ENCODE measurements at places on chromosomes 4 and X.

- no peak for DNase-seq
These were observed 289.4 kb downstream of the ANKRD50 start for GRCh38 chr4:124423160-124423559.

GRCh38 chrX:32868524-32868895 lies 342.8 kb downstream of the DMD start:
- no peak for DNase-seq

- no peak for DNase-seq
These were observed 58.5 kb downstream of the KDM6A start for GRCh38 chrX:44931441-44931973.

DNA sequence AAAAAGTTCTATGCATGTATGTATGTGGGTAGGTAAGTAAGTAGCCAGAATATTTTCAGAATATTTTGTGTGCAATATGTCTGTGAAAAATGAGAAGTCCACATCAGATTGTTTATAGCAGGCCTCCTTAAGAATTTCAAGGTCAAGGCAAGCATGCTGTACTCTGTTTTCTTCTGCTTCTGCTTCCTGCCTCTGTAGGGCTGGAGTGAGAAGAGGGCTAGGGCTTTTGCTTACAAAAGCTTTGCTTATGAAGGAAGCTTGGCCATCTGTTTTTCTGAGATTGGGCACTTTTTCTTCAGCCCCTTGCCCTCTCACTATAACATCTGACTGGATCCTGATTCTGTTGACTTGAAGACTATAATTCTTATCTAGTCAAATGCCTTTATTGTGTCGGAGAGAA lies 150.4 kb downstream of the EMCN start:
- no peak for DNase-seq

DNA sequence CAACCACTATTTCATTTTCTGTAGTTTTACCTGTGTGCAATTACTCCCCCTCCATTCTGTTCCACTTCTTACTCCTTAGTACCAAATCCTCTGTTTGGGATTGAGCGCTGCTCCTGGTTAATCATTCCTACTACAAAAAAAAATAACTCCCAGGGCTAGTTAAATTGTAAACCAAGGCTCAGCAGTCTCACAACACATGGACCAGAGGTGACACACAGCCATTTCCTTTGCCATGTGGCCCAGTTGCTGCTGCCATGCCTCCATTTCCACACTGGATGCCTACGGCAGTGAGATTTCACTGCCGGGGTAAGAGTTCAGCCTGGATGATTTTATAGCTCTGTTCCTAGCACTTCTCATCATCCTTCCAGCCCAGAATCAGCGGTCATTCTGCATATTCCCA lies 107.2 kb downstream of the AKAP4 start:
- DNase-seq = no peak

- no peak for DNase-seq
These were observed 22.4 kb downstream of the TMEM33 start for GRCh38 chr4:41957634-41958033.

DNA sequence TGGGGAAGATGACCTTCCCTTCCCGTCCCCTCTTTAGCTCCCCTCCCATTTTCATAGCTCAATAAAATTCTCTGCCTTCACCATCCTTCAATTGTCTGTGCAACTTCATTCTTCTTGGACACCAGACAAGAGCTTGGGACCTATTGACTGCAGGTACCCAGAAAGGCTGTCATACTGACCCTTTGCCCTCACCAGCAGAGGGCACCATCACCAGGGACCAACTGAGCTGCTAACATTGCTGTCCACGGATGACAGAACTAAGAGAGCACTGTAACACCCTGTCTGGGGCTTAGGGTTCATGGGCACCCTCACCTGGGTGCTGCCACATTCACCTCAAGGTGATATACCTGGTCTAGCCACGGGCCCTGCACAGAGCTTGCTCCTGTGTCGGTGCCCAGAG lies 141.3 kb upstream of the VCX3B start:
- no peak for DNase-seq

DNA sequence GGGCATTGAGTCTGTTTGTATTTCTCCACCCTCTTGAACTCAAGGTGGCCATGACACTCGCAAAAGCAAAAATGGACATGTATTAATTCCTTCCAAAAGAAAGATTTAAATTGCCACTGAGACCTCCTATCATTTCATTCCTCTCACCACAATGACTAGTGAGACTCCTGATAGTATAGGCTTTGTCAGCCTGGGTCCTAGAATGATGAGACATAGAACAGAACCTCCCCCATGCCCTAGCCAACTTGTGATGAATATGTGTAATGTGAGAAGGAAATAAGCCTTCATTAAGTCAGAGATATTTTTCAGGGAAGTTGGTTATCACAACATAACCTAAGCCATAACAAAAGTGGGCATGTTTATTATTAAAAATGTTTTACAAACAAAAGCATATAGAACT lies 62.5 kb downstream of the ASB9 start:
- no peak for DNase-seq

DNA sequence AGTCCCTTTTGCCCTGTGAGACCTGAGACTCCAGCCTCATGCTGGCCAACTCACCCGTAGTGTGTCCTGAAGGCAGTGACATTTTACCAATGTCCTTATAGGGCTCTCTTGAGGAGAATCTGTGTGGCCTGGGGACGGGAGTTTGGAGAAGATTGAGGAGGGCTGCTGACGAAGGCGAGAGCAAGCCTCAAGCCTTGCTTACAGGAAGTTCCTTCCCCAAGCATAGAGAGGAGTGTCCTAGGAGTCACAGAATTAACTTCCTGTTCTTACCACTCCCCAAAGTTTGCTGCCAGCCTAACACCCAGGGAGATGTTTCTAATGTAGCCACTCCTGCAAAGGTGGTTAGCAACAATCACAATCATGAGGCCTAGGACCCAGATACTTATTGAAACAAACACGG lies at the start of gene NXF3:
Gene NXF3, minus strand, starts transcription at position 202 of the 400 bp plus-strand sequence. Its CDS starts 120 bp downstream, at position 82.
- no peak for DNase-seq

DNA sequence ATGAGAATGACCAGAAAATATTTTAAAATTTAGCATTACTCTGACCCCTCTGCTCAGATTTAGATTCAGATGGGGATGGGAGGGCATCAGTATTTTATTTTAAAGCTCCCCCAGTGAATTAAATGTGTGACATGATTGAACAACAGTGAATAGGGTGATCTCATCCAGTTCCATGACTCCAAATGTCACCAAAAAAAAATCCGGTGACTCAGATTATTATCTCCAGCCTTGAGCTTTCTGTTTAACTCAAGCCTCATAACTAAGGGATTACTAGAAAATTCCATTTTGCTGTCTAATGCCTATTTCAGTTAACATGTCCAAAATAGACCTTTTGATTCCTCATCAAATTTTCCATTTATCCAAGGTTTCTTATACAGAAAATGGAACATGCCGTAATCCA lies 121.8 kb upstream of the TMEM47 start:
- peak; percentile 64 for DNase-seq

DNA sequence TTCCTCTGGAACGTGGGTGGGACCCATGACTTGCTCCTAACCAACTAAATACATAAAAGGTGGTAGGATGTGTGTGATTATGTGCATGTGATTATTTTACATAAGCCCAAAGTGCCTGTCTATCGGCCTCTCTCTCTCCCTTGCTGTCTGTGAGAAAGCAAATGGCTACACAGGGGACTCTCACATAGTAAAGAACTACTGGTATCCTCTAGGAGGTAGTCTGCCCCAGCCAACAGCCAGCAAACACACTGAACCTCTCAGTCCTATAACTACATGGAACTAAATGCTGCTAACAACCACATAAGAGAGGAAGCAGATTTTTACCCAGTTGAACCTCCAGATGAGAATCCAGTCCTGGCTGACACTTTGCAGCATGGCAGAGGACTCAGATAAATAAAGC lies 1249.4 kb downstream of the ADGRL3 start:
- DNase-seq = no peak

DNA sequence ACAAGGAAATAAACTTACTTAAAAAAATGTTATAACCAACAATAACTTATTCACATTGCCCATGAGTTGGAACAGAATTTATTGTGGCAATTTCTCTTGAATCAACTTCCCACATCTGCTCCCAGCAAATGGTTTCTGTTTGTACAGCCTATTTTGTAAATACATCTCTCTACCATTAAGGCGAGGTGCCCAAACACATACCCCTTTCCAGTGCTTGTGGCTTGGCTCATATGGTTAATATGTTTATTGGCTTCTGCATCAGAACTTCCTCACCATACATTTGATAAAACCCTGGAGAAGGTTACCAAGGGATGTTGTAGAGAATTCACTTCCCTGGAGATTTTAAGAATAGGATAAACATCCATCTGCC lies 207.1 kb downstream of the SOWAHB start:
- DNase-seq = no peak

GRCh38 chr4:134879019-134879418 lies 677.4 kb upstream of the PABPC4L start:
- DNase-seq = no peak

DNA sequence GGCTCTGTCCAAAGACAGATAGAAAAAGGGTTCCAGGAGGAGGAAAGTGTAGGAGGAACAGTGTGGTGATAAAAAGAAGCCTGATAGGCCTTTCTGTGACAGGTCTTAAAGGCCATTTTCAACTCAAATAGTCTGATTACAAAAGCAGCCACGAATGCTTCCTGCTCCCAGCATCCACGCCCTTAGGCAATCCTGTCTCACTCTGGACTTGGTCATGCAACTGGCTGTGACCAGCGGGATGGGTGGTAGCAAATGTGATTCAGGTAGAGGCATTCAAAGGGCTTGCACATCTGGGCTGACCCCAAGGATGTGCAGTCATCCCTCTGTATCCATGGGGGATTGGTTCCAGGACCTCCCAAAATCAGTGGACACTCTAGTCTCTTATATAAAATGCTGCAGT lies 14.4 kb upstream of the SEPSECS start:
- DNase-seq = peak; percentile 24

DNA sequence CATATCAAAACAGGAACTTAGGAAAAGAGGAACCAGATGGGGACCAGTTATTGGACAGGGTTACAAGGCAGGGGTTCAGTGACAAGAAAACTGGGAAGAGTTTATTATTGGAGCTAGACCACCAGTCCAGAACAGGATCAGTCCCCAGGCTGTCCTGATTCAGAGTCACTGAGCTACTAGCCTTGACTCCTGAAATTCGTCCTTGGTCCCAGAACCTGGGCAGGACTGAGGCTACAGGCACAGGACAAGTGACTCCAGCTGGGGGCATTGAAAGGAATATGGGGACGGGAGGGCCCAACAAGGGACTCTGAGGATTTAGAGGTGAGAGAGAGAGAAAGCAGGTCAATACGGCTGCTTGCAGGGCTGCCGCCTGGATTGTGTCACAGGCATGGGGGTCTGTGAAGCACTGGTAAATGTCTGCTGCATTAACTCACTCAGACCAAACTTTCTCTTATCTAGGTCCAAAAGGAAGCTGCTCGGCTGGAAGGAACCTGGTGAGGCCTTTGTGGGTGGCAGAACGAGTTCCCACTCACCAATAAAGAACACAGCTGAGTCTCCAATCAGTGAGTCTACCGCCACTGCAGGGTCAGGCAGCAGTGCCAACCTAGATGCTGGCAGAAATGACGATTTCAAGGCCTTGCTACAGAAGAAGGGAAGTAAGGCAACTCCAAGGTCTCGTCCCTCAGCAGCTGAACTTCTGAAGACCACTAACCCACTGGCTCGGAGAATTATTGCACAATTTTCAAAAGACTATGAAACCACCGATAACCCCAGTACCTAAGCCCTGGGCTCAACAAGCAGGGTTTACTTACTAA lies 11.3 kb upstream of the RTL5 start:
- no peak for DNase-seq

DNA sequence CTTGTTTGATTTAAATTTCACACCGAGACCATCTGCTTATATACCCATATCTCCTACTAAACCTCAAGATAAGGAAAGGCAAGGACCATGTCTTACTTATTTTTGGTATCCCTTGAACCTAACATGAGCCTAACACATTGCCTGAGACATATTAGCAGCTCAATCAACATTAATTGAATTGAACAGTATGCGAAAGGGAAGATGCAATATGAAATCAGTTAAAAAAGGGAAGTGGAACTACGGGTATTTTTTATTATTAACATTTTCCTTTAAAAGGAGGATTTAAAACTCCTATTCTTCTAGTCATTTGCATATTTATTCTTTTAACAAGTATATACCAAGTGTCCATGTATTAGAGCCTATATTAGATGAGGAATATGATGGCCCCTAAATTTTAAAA lies 197.0 kb downstream of the CAMK2D start:
- DNase-seq = no peak

- no peak for DNase-seq
These were observed 276.3 kb downstream of the STPG2 start for GRCh38 chr4:97866821-97867556.

DNA sequence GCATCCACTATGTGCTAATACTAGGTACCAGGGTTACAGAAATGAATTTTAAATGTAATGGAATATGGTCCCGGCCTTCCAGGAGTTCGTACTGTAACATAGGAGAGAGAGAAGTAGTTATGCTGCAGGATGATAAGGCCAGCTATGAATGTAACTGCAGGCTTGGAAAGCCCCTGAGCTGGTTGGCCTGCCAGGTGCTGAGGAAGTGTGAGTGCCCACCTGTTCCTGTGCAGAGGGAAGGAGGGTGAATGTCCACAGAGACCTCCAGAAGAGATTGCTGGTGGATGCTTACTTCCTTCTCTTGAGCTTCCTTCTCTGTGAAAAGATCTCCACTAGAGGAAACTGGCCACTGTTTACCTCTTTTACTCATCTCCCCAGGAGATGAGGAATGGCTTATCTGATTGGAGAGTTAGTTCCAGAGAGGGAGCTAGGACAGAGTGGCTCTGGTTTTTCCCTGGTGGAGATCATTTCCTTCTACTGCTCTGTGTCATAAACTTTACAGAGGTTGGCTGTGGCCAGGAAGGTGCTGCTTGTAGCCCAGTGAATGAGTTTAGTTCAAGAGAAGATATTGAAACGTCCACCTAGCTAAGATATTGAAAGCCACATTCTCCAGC lies 114.0 kb upstream of the LNX1 start:
- no peak for DNase-seq

DNA sequence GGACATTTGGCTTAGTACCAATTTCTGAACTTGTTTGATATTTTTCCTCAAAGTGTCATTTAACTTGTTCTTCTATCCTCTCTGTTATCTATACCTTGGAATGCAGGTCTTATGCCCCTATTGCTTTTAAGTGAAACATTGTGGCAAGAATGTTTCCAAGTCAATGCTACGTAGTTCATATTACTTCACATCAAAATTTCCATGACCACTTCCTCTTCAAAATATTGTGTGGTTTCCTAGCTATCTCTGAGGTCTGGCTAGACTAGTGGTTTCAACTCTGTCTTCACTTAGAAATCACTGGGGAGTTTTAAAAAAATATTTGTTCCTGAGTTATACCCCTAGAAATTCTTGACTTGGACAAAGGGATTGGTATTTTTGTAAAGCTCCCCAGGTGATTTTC lies 20.2 kb upstream of the RASGEF1B start:
- DNase-seq = no peak

DNA sequence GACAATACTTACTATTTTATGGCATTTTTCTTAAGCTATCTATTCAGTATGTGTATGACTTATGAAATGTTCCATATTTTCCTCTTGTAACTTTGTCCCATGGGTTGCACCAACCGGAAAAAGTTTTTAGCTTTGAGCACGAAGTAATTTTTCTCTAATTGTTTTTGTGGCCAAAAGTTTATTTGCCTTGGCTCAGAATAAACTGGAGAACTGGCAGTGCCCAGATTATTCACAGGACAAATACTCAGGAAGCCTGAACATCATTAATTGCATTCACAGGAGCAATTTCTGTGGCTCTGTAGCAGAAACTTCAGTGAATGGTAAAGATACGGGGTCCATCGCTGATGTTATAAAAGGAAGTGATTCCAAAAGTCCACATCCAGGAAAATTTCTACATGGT lies 184.5 kb downstream of the ARHGAP10 start:
- peak; percentile 31 for DNase-seq

GRCh38 chr4:151048913-151049312 lies 33.8 kb upstream of the LRBA start:
- no peak for DNase-seq

GRCh38 chr4:153152501-153153338 lies 51.5 kb upstream of the TRIM2 start:
- DNase-seq = peak; percentile 15

All from AG08395 (cell line).